ENCODE measurements at places on chromosomes 6 and 20.

GRCh38 chr6:47310131-47310480 lies 401 bp upstream of the TNFRSF21 start:
- DNase-seq, result no peak

DNA sequence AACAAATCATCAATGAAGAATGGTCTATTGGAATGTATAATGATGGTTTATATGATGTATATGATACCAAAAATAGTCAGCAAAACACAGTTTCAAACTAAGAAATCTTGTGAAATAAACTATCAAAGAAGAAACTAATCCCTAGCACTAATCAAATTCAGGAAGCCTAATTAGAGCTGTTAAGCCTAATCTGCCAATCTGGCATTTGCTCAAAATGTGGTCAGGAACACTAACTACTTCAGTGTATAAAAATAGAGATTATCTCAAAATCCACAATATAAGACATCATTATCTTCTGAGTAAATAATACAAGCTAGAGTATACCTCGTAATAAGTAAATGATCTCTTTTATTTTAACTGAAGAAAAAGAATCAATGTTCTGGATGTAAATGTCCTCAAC lies 12.8 kb upstream of the AKAP7 start:
- DNase-seq, result no peak

GRCh38 chr20:709991-710779 lies 34.6 kb upstream of the SCRT2 start:
- no peak for DNase-seq

GRCh38 chr6:14286144-14286543 lies 168.6 kb downstream of the CD83 start:
- DNase-seq, result peak; percentile 78

GRCh38 chr6:150528648-150529285 lies 70.9 kb upstream of the PLEKHG1 start:
- peak; percentile 3 for DNase-seq

DNA sequence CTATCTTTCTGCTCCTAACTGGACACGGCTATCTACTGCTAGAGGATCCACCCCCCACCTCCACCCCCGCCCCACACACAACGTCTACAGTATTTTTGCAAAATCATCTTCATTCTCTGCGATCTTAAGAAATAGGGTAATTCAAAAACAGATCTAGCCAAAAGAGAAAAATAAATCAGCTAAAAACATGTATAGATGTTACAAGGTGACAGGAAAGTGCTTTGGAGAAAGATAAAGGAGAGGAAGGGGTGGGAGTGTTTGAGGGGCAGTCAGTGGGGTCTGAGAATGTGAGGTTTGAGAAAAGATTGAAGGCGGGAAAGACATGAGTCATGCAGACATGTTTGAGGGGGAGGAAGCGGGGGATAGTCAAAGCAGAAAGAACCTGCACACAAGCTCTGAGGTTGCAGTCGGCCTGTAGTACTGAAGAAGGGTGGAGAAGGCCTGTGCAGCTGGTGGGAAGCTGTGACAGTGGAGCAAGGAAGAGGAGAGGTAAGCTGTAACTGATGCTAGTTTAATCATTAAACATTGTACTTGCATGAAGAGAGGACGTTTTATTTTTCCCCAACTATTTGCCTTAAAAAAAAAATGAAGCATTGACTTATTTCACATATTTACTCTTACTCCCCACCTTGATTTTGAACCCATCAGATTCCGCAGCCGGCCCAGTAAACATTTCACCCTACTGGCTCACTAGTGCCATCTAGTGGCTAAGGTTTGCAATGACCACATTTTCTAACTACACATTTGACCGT lies 332.6 kb downstream of the ADGRB3 start:
- DNase-seq, result no peak

DNA sequence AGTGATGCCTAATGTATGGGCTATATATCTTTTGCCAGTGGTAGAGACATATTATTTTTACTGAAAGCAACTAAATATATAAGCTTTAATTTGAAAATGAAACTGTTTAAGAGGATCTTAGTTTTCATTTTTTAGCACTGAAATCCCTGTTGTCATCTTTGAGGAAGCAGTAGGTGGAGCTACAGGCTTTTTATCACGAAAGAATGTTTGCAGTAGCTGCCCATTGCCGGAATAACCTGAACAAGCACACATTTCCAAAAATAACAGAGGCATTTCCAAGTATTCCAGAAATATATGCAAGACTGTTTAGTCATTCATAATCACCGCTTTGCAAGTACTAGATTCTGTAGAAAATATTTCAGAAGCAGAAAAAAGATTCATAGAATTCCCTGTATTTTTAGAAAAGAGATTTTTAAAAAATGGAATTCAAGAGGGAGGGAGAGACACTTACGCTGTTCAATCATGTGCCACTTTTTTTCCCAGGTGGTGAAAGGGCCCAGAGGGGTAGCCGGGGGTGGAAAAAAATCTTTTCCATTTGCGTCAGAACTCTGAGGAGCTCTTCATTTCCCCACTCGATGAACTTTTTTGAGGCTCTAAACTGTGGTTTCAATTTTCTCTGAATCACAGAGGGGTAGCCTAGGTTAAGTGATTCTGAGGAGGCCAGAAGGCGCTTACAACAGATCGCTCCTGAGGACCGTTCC lies 142.5 kb upstream of the FERMT1 start:
- DNase-seq, result peak; percentile 40

- no peak for DNase-seq
Observed at GRCh38 chr6:168664956-168665355, 224.0 kb downstream of the SMOC2 start.

DNA sequence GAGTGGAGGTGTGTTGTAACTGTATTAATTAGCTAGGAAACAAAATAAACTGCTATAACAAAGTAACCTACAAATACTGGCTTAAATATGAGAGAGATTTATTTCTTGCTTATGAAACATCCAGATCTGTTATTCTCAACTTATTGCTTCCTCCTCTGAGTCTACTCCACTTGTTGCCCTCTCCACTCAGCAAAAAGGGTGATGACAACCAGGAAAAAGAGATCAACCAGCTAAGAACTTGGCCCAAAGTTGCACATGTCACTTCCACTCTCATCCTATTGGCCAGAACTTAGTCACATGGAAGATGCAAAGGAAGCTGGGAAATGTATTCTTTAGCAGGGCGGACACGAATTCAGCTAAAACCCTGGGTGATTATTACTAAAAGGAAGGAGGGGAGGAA lies 5.2 kb upstream of the TP53RK start:
- DNase-seq, result no peak

GRCh38 chr20:11350126-11351005 lies 567.3 kb upstream of the BTBD3 start:
- peak; percentile 64 for DNase-seq

DNA sequence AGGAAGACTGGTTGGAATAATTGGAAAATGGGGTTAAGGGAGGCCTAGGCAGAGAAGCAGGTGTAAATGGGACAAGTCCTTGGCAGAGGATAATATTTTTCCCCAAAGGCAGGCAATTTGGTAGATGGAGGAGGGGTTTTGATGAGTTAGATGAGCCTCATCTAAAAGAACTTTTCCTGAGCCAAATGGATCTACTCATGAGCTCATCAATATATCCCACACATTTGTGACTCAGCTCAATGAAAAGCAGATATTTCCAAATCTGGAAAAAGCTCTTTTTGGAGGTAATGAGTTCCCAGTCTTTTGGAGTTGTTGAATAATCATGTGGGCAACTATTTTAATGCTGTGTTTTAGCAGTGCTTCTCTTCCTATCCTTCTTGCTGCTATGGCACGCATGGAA lies 685.5 kb upstream of the CITED2 start:
- DNase-seq, result no peak

- no peak for DNase-seq
Observed at GRCh38 chr6:165855856-165856255, 192.8 kb upstream of the PDE10A start.

GRCh38 chr6:3237761-3238662 lies 10.6 kb upstream of the TUBB2B start:
- DNase-seq, result peak; percentile 26

DNA sequence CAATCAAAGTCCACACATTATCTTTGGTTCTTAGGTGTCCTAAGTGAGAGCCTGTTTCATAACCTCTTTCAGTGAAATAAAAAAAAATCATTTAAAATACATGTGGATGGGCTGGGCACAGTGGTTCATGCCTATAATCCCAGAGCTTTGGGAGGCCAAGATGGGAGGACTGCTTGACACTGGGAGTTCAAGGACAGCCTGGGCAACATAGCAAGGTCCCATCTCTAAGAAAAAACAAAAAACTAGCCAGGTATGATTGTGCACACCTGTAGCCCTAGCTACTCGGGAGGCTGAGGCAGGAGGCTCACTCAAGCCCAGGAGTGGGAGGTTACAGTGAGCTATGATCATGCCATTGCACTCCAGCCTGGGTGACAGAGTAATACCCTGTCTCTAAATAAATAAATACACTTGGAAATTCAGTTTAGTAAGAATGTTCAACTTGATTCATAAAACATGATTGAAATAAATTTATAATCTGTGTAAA lies 3.6 kb downstream of the MPC1 start:
- no peak for DNase-seq

DNA sequence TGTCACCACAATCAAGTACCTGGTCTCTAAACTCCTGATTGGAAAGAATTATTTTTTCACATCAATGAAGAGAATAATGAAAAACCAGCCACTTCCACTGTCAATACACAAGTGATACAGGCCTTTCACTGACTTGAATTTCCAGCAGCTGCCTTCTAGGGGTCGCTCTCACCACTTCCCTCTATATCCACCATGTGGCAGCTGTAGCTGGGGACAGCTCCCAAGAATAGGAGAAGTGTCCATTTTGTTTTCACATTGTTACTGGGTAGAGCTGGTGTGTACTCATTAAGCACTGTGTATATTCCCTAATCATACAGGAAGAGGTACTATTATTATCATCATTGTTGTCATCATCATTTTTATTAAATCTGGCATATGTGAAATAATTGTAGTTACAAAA lies 438.4 kb upstream of the SPTLC3 start:
- DNase-seq, result no peak

- DNase-seq, result no peak
Observed at GRCh38 chr20:36941401-36941835, 10.1 kb downstream of the SAMHD1 start.

GRCh38 chr6:39401376-39401775 lies 78.9 kb upstream of the KCNK16 start:
- no peak for DNase-seq

DNA sequence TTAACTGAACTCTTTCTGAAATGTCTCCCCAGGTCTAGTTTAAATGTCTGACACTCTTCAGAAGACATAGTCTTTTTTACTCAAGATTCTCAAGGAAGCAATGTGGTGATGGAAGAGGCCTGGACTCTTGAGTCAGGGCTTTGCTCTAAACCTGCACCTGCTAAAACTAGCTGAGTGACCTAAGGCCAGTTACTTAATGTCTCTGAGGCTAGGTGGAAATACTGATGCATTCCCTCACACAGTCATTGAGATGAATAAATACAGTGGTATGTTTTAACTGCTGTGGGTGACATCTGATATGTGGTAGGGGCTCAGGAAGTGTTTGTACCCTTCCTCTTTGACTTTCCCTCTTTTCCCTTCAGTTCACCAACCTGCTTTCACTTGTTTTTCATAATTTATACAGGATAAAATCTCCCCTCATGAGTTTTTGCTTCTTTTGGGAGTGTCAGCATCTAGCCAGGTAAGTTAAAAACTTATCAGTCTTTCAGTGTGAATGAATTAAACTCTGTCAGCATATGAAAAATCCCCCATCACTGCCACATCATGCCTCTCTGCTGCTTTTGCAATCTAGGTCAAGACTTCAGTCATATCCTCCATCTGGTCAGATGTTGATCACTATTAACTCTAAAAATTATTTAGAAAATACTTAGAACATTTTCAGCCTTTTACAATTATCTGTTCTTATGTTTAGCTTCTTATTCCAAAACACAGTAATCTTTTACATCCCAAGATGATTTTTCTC lies 178.7 kb upstream of the TNFAIP3 start:
- DNase-seq, result no peak

DNA sequence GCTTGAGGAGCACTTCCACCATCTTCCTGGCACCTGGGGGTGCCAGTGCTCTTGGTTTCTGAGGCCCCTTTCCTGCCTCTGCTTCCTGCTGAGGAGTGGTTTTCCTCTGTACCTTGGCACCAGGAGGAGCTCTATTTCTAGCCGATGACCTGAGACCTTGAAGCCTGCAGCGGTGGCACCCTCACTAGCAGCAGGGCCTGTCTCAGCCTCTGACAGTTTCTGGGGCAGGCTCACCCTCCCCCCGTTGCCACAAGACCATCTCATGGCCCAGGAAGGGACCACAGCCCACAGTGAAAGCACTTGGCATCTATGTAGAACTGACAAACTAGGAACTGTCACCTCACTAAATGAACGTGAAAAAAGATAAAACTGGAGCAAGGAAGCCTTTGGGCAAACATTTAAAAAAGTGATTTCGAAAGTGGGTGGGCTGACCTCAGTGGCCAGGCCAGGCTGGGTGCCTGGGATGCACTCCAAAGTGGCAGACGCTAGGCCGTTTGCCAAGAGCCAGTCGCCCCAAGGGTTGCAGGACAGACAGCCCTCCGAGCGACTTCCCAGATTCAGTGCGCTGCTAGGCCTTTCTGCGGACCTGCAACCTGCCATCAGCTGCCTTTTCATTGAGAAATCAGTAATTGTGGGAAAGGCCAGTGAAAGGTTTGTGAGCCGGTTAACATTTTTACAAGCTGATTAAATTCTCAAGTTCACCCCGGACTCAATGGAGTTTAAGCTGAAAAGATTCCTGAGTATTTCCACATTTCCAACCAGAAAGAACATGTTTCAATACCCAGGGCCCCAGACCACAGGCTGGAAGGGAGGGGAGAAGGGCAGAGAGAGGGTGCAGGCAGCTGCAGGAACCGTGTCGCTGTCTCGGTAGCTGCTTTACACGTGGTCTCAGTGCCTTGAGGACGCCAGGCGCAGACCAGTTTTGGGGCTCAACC lies 303.7 kb downstream of the ESR1 start:
- peak; percentile 44 for DNase-seq

DNA sequence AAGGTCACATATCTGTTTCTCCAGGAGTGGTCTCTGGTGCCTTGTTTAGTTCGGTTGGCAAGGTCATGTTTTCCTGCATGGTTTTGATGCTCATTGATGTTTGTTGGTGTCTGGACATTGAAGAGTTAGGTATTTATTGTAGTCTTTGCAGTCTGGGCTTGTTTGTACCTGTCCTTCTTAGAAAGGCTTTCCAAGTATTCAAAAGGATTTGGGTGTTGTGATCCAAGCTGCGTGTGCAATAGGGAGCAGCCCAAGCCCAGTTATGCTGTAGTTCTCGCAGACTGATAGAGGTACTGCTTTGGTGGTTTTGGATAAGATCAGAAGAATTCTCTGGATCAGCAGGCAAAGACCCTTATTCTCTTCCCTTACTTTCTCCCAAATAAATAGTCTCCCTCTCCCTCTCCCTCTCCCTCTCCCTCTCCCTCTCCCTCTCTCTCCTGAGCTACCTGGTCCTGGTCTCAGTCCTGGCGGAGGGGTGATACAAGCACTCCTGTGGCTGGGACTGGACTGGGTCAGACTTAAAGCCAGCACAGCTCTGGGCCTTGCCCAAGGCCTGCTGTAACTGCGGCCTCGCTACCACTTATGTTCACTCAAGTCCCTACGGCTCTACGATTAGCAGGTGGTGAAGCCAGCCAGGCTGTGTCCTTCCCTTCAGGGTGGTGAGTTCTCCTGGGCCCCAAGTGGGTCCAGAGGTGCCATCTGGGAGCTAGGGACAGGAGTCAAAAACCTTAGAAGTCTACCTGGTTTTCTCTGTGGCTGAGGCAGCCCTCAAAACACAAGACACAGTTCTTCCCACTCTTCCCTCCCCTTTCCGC lies 27.3 kb upstream of the GRM4 start:
- no peak for DNase-seq

GRCh38 chr6:106186714-106187113 lies 100.6 kb downstream of the PRDM1 start:
- no peak for DNase-seq

GRCh38 chr20:1333462-1334369 lies 4.8 kb upstream of the SDCBP2 start:
- no peak for DNase-seq
